ENCODE measurements at places on chromosomes 6 and 20.

- DNase-seq: no peak
Measured at GRCh38 chr6:73532293-73532692, 11.5 kb upstream of the EEF1A1 start.

- no peak for DNase-seq
Measured at GRCh38 chr6:90454836-90455427, 131.9 kb downstream of the MAP3K7 start.

DNA sequence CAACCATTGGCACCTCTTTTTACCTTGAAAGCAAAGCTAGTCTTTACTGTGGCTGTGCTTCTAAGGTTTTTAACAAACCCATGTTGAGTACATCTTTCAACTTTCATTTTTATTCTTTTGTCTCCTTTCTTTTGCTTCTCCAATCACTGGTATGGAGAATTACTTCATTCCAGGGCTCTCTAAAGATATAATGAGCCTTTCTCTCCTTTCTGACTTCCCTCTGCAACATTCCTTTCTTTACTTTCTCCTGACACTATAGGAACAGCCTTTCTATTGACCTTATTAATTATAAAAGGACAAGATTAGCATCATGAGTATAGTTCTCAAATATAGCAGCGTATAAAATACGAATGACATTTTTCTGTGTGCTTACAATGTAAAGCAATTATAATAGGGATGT lies 23.1 kb upstream of the KIAA0408 start:
- DNase-seq: no peak

GRCh38 chr6:144007478-144008119 lies 460 bp downstream of the PLAGL1 start:
- no peak for DNase-seq

- peak; percentile 60 for DNase-seq
Measured at GRCh38 chr6:82057846-82058554, 189.5 kb downstream of the IBTK start.

DNA sequence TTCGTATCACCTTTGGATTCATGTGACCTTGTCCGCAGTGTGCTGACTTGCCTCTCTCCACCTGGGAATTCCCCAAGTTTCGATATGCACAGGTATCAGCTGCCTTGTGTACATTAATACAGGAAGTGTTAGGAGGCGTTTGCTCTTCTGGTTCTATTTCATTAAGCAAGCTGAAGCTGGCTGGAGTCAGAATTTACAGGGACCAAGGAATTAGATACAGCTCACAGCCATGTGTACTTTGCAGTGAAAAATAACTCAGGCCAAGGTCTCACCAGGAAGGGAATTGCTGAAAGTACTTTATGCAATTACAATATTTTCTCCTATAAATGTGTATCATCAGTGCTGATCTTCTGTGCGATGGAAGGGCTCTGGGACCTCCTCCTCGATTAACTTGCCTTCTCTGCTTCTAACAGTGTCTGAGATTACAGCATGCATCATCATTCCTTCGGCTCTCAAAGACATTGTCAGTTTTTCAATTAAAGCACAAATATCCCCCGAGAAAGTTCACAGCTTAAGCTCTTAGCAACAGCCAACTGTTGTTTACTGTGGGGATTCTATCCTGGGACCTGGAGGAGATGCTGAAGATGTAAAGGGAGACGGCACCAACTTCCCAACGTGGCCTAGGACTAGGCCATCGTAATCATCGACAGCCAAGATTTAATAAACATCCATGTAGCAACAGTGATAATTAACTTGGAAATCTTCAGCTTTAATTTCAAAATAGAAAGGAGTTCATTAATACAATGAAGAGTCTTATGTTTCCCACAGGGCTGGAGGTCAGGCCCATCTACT lies 13.8 kb upstream of the TIAM2 start:
- DNase-seq: no peak

GRCh38 chr6:67493682-67494081 lies 1141.4 kb upstream of the ADGRB3 start:
- no peak for DNase-seq

DNA sequence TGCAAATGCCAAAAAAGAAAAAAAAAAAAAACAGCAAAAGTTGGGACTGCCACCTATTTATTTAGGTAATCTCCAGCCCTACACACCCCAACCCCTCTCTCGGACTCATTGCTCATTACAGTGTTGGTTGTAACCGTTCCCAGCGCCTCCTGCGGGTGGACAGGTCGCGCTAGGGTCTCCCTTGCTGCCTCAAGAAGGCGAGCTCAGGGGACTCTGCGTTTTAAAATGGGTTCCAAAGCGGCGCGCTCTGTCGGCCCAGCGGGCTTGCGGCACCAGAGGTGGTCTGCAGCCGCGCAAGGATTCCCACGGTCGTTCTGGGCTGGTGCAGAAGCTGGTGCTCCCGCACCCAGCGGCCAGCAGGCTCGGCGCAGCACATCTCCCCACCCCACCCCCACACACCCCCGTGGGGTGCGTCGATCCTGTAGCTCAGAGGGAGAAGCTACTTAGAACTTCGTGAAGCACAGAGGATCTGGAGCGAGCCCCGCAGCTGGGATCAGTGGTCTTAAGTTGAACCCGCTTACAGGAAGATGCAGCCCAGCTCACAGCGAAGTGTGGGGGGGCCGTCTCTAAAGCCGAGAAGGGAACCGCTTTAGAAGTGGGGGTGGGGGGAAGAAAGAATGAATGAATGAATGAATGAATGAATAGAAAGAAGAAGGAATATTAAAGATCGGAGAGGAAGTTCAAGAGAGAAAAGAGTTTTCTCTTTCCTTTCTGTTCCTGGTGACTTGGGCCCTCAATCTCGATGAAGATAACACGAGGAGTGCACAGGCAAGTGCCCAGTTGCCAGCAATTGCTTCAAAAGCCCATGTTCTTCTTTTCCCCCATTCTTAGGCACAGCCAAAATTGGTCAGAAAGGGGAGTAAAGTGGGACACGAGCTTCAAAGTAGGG lies 780 bp downstream of the TFAP2A start:
- DNase-seq: peak; percentile 63

DNA sequence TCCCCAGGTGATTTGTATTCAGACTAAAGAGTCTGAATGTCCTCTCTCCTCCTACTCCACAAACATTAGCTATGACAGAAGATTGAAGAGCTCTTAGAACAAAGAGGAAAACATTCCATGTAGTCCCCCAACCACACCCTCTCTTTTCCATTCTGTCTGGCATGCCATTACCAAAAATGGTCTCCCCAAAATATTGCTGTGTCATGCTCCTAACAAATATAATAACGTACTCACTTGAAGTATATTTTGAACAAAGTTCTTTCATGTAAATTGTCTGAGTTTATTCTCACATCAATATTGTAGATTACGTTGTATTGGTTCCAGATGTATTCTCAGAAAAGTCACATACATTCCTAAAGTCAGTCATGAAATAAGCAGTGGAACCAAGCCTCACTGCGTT lies 467.3 kb upstream of the IRAK1BP1 start:
- no peak for DNase-seq

DNA sequence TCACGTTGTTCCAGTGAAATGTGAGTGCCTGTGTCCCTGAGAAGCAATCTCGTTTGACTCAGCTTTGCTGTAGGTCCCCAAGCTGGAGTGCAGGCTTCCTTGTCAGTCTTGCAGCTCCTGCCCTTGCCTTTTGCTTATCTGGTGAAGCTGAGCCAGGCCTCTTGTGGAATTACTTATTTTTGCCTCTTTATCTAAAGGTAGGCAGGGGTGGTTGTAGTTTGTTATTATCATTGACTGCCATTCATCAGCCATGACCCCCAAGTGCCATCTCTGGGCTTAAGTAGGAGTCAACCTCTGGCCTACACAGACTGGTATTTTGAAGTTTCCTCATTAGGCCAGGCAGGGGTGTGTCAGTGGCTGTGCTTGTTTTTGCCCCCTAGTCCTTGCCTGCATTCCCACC lies 2.1 kb downstream of the TMEM14B start:
- DNase-seq: no peak

DNA sequence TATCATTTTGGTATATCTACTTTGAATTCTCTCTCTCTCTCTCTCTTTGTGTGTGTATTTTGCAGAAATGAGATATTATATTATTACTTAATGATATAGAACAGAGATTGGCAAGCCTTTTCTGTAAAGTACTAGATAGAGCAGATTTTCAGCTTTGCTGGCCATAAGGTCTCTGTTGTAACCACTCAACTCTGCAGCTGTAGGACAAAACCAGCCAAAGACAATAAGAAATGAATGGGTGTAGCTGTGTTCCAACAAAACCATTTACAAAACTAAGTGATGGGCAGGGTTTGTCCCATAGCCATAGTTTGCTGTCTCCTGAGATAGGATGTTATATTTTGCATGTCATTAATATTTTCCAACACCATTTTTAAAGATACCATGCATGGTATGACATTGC lies 91.2 kb upstream of the TSHZ2 start:
- no peak for DNase-seq

DNA sequence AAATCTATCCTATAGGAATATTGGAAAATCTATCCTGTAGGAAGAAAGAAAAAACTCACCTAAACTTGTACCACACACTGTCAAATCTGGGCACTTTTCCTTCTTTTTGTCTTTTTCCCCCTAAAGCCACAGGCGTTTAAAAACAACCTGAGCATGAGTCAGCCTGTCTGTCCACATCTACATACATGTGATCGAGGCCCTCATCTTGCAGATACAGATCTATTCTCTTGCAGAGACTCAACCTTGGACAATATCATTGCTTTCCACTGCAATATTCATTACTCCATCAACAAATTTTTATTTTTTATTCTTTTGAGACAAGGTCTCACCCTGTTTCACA lies 95.9 kb upstream of the IYD start:
- DNase-seq: no peak

- no peak for DNase-seq
Measured at GRCh38 chr20:18421608-18422007, 45.2 kb downstream of the DZANK1 start.

DNA sequence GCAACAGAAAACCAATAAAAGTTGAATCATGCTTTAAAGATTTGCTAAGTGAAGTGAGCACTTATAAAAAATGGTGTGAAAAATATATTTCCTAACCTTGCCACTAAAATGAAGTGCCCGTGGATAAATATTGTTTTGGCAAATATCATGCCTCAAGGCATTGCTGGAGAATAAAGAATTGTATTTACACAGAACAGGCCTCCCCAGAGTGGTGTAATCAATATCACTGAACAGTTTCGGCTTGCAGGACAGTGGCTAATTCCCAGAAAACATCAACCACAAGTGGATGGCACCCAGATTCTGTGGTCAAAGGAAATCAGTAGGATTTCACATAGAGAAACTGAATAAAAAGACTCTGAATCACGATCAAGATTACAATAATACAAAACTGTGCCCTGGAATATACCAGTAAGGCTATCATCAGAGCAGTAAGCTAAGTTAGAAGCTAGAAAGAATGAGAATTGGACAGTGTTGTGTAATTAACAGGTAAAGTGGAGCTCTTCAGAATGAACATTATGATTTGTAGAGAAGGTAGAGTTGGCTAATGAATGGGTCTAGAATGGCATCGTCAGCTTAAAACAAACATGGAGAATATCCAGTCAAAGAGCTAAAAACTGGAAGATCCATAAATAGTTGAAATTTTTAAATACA lies 1026.9 kb upstream of the ADGRB3 start:
- DNase-seq: no peak

DNA sequence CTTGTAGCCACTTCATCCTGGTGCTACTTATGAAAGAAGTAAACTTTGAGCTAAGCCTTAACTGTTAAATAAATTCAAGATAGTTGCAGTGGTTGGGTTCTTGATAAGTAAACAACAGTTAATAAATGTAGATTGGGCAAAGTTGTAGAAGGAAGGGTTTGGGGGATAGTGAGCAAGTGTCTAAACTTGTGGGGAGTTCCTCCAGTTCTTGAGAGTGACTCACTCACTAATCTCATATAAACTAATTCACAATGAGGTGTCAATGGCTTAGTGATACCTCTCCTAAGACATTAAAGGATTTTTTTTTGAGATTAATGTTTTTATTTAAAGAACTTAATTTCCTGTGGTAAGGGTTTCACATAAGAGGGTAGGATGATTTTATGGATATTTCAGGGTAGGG lies 507.4 kb downstream of the BMP2 start:
- DNase-seq: no peak

GRCh38 chr6:106522562-106523250 lies 106.6 kb downstream of the RTN4IP1 start:
- DNase-seq: no peak

- DNase-seq: no peak
Measured at GRCh38 chr6:137601471-137601870, 107.3 kb upstream of the OLIG3 start.

DNA sequence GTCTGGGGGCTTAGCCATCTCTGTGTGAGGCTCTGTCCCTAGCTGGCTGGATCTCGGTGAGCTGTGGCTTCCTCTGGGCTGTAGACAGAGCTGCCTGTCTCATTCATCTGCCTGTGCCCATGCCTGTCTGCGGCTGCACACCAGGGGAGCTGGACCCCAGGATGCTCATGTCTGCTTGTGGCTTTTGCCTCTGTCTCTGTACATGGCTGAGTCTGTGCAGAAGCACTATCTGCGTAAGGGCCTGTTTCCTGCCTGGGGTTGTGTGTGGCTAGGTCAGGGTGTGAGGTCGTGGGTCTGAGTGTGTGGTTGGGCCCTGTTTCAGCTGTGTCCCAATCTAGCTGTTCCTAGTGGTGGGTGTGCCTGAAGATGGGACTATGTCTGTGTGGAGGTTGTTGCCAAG lies 68.2 kb downstream of the CDH22 start:
- DNase-seq: no peak

DNA sequence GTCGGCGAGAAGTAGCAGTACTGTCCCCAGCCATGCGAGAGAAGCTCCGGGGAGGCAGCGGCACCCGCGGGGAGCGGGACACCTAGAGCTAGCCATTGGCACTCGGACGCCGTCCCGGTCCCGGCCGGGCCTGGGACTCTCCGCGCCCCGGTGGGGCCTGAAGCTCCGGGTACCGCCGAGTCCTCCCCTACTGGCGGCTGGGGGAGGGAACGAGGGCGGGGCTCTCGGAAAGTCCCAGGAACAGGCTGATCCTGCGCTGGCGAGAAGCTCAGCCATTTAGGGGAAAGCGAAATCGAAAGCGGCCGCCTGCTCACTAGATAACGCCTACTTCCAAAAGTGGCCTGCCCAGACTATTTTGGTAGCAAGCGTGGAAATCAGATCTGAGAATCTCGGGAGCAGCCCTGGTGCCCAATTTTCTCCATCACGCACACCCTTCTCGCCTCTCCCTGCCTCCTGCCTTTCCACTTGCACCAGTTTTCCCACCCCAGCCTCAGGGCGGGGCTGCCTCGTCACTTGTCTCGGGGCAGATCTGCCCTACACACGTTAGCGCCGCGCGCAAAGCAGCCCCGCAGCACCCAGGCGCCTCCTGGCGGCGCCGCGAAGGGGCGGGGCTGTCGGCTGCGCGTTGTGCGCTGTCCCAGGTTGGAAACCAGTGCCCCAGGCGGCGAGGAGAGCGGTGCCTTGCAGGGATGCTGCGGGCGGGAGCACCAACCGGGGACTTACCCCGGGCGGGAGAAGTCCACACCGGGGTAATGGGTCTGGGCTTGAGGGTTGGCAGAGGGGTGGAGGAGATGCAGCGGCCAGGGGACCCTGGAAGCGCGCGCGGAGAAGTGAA lies at the start of the genes PSMB9 and TAP1:
TSS of gene PSMB9 (plus strand) at position 652 of the 835 bp plus-strand sequence. CDS start at position 690, 38 bp downstream.
TSS of gene TAP1 (minus strand) at position 164 of the 835 bp plus-strand sequence. CDS start at position 96, 68 bp downstream.
- peak; percentile 70 for DNase-seq

GRCh38 chr6:26743157-26743821 lies 83.7 kb upstream of the ZNF322 start:
- DNase-seq: no peak
